ENCODE measurements at places on chromosomes 7 and 10.

- no peak for DNase-seq
These were observed 6.3 kb upstream of the XPNPEP1 start for GRCh38 chr10:109929501-109930219.

DNA sequence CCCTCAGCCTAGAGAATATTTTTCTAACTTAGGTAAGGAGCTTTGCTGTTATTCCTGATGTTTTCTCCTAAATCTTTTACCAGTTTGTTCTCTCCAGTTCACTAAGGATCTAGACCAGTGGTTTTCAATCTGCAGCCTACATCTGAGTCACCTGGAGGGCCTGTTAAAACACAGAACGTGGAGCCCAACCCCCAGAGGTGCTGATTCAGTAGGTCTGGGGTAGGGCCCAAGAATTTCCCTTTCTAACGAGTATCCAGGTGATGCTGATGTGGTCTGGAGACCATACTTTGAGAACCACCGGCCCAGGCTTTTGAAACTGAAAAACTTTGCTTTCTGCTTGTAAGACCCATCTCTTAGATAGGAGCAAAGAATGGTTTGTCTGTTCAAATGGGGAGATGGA is 51.2 kb upstream of the KMT2E start:
- DNase-seq = no peak

GRCh38 chr7:78323118-78323517 is 524.5 kb downstream of the PHTF2 start:
- no peak for DNase-seq

DNA sequence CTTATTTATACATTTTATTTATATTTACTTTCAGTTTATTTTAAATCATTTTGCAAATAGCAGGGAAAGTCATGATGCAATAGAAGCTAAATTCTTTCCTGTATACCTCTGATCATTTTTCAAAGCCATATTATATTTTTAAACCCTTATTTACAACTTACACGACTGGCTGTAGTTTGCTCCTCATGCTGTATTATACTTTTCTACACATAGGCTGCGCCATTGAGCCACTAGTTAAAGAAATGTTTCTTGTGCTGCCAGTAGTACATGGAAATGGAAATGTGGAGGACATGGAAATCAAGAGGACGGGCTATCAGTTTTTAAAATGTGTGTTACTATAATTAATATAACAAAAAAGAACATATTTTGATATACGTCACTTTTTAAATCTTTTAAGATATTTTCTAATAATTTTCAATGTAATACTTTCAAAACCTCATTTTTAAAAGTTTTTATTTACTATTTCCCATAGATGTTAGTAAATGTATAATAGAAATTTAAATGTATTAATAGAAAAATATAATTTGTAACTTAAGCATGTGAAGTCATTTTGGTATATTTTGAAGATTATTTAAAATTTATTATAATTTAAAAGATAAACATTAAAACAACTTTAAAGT is 118.5 kb downstream of the VTI1A start:
- DNase-seq = no peak

DNA sequence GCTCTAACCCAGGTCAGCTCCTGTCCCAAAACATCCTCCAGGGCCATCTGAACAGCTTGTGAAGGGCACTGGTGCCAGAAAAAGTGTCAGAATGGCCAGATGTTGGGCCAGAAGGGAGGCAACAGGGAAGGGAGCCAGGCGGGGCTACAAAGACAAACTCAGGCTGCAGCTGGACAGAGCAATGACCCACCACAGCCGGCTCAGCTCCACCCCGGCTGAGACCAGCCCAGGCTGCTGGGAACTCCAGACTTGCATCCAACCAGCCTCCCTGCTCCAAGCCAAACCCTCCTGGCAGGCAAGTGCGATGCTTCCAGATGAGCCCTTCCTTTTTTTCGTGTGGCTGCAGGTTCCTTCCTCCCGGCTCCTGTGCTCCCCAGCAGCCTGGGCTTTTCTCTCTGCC is 466.9 kb downstream of the PTPRN2 start:
- no peak for DNase-seq

- DNase-seq = no peak
These were observed 145.6 kb upstream of the CALCR start for GRCh38 chr7:93720106-93720505.

DNA sequence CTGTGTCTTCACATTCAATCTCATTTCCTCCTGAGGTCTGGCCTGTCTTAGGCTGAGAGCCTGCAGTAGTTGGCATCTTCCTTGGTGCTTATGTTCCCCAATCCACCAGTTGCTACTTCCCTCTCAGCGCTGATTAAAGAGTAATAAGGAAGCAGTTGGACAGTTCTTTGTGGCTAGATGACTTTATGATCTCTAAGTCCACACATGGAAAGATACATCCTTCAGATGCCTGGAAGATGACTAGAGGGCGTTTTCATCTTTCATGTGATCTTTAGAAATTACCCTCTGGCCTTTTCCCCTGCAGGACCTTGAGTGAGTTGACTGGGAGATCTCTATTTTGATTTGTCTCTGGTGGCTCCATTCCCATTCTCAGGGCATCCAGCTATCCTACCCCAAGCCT is 204.5 kb downstream of the GRM3 start:
- DNase-seq = no peak

GRCh38 chr7:85457911-85458310 is 271.1 kb upstream of the SEMA3D start:
- DNase-seq = no peak

DNA sequence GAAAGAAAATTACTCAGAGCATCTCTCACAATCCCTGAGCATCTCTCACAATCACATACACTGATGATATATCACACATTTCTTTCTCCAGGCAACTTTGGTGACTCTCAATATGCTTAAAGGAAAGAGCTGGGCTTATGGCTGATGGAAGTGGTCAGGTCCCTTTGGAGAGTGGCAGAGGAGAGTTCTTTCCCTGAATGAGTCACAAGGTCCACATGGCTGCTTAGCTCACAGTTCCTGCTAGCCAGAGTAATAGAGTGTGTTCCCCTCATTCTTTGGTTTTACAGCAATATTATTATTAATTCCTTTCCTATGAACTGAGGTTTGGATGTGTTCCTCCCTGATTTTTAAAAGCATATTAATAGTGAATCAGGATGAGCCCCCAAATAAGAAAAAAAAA is 287.4 kb downstream of the C7orf25 start:
- DNase-seq = no peak

- DNase-seq = no peak
These were observed 4.8 kb downstream of the PON1 start for GRCh38 chr7:95319570-95319969.

DNA sequence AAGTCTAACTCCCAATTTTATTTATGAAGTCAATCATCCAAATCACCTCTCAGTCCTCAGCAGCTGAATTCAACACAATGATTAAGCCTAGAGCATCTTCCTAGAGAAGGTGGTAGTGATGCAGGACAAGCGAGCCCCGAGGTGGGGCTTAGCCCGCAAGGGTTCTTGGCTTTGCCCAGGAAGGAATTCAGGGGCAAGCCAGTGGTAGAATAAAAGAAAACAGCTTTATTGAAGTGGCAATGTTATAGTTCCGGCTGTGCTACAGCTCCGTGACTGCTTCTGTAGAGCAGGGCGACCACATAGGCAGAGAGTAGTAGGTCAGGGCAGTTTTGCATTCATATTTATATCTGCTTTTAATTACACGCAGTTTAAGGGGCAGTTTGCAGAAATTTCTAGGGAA is 18.1 kb downstream of the IL2RA start:
- DNase-seq = no peak

GRCh38 chr10:101011517-101012423 is 12.2 kb downstream of the LZTS2 start:
- DNase-seq = no peak

DNA sequence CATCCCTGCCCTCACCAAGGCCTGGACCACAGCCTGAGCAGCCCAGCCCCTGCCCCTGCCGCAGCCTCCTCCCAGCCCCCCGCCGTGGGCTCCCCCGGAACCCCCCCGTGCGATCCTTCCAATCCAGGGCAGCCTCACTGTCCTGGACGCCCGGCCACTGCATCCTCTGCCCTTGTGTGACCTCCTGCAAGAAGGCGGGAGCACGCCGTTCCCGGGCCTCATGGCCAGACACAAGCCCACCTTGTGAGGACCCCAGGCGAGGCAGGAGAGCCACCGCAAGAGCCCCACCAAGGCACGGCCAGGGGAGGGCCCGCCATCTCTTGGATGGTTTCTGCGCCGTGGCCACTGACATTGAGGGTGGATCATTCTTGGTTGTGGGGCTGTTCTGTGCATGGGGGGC is 7.8 kb upstream of the LFNG start:
- no peak for DNase-seq

- DNase-seq = no peak
These were observed 302.6 kb upstream of the SEMA3D start for GRCh38 chr7:85489498-85489897.

- no peak for DNase-seq
These were observed 11.4 kb downstream of the AKR1C3 start for GRCh38 chr10:5105626-5106025.

DNA sequence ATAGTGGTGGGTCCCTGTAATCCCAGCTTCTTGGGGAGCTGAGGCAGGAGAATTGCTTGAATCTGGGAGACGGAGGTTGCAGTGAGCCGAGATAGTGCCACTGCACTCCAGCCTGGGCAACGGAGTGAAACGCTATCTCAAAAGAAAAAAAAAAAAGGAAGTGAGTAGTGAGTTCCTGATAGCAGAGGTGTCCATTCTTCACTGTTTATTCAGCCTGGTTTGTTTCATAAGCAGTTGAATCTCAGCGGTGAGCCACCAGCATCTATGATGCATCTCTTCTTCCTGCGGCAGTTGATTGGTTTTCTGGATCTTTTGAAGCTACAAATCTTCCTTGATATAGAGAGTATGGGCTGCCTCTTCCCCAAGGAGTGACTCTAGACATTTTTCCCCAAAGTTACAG is 316.1 kb upstream of the MTPN start:
- no peak for DNase-seq

- no peak for DNase-seq
These were observed 27.0 kb downstream of the BLNK start for GRCh38 chr10:96244354-96244753.

- DNase-seq = no peak
These were observed 191.4 kb upstream of the SVIL start for GRCh38 chr10:29826221-29826620.

- DNase-seq = no peak
These were observed 31.5 kb downstream of the RAB19 start for GRCh38 chr7:140435252-140435895.

DNA sequence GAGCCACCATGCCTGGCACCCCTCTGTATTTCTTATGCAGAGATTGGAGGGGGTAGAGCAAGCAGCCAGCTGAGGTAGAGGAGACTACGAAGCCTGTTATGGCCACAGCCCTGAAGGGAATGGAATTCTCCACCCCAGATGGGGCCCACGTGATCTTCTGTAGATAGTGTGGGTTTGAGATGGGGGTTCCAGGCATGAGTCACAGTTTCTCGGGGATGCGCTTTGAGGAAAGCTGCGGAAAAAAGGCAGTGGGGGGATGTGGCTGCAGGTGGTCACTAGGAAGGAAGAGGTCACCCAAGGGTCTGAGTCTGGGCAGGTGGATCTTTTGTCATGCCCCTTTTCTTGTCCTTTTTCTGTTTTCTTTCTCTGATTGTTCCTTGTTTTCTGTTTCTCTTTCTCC is 11.5 kb downstream of the FAM131B start:
- no peak for DNase-seq

DNA sequence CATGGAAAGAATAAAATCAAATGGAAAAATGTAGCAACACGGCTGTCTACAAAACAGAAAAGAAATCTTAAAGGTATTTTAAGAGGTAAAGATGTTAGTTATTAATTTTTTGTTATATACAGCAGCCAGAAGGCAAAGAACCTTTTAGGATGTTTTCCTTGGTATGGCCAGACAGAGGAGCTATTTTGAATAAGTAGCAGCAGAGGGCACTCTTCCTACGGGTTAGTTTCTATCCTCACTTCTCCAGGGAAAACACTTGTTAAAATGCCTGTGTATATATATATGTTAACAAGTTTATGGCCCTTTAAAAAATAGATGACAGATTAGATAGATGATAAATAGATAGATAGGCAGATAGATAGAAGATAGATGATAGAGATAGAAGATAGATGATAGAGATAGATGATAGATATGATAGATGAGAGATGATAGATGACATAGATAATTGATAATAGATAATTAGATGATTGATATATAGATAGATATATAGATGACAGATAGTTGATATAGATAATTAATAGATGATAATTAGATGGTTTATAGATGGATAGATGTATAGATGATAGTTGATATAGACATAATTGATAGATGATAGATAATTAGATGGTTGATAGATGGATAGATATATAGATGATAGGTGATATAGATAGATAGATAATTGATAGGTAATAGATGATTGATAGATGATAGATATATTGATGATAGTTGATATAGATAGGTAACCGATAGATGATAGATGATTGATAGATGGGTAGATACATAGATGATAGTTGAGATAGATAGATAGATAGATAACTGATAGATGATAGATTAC is 57.8 kb upstream of the WIPF3 start:
- DNase-seq = no peak

GRCh38 chr10:5575482-5576153 is 50.9 kb downstream of the CALML3 start:
- no peak for DNase-seq

DNA sequence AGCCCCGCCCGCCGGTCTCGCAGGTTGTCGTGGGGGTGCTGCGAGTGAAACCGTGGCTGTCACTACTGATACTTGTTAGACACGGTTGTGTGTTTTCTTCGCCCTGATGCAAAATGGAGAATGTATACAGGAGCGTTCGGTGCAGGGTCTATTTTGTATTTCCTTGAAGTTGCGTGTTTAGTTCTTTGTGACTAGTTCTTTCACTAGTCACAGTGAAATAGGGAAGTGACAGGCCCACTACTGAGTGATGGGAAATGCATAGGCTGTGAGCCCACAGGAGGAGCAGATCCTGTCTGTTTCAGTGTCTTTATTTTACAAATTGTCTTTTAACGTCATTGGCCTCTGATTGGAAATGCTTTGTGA is 675 bp downstream of the ABRAXAS2 start:
- DNase-seq = no peak

GRCh38 chr10:3631701-3632330 is 153.2 kb downstream of the KLF6 start:
- DNase-seq = no peak

- DNase-seq = no peak
These were observed 208.3 kb downstream of the CELF2 start for GRCh38 chr10:11225935-11226334.

- no peak for DNase-seq
These were observed 95.0 kb upstream of the SLC26A5 start for GRCh38 chr7:103541026-103541425.

- DNase-seq = no peak
These were observed 858.3 kb downstream of the GRM8 start for GRCh38 chr7:126394406-126394805.

GRCh38 chr7:128388145-128388485 is 21.7 kb downstream of the IMPDH1 start:
- DNase-seq = no peak

GRCh38 chr7:133582766-133583523 is 330.1 kb downstream of the EXOC4 start:
- no peak for DNase-seq
